LNCaP clone FGC (cell line): ENCODE measurements at places on chromosomes 3 and 15.
A peak's percentile ranks its signal among the peaks of the same experiment; 100 is the strongest.

- no peak for DNase-seq
Measured at GRCh38 chr3:25468866-25469319, 40.8 kb downstream of the RARB start.

- no peak for DNase-seq
Measured at GRCh38 chr15:31586841-31587240, 260.2 kb downstream of the KLF13 start.

DNA sequence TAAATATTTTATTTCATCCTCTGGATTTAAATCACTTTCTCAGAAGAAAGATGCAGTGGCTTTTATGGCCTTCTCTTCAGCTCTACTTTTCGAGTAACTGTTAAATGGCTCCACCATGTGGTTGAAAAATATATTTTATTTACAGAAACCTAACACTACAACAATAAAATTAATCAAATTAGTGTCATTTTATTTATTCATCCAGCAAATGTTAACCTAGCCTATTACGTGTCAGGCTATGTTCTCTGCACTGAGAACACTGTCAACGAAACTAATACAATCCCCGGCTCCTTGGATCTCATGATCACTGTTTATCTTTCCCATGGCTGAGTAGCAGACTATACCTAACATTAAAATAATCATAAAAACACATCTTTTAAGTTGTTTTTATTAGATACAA is 148.0 kb upstream of the OSTN start:
- peak; percentile 11 for DNase-seq

DNA sequence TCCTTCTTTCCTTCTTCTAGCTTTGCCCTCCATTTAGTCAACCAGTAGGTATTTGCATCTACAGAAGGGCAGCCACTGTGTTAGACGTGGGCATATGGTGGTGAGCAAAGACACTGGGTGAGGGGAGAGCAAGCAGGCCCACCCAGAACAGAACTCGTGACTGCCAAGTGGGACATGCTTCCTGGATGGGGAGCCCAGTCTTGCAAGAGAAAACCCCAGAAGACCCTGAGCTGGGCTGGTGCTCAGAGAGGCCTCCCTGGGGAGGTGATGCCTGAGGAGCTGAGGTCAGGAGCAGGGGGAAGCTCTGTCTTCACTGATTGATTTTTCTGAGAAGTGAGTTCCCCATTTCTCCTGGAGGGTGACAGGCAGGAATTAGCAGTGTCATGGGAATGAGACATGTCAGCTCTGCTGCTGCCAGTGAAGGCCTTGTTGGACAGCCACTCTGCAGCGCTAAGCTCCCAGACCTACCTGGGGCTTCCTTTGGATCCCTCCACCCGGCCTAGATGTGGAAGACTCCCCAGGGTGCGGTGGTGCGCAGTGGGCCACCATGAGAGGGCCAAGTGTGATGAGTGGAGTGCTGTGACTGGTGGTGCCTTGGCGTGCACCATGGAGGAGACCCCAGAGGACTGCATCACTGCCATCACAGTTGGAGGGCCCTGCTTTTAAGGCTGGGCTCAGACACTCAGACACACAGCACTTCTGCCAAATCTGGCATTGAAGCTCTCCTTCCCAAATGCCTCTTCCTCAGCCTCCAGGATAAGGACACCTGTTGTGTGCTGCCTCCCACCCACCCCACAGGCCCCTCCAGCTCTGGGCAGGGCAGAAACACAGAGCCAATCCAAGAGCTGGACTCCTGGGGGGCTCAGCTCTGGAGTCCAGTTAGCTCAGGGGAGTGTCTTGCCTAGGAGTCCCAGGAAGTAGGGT is 40.0 kb upstream of the TOPBP1 start:
- DNase-seq = no peak

GRCh38 chr3:71718072-71718471 is 7.1 kb downstream of the EIF4E3 start:
- DNase-seq = no peak

- DNase-seq = no peak
Measured at GRCh38 chr3:65338571-65338970, 650.8 kb upstream of the ADAMTS9 start.

DNA sequence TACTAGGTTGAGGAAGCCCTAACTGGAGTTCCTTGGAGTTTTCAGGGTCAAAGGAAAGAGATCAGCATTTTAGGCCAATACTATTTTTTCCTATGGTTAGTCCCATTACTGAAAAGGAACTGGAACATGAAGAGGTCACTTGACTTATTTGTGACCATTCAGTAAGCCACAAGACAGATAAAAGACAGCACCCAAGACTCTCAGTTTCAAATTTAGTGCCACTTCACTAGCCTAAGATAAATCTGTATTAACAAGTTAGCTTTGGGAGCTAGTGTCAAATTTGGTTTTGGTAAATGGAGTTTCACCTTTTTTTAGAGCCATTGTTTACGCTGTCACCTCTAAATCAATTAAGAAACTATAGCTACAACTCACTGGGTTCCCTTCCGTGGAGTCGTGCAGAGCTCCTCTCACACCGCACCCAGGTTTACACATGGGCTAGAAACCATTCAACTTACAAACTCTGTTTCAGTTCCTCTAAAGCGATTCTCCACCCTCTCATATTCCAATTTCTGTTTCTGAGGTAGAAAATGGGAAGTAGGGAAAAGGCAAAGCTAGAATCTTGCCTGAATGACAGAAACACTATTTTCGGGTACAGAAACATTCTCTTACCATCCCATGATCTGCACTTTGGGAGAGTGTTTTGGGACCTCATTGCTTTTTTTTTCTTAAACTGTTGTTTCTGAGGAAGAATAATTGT is 14.4 kb downstream of the CCDC32 start:
- no peak for DNase-seq

- DNase-seq = no peak
Measured at GRCh38 chr15:87871731-87872320, 384.7 kb downstream of the NTRK3 start.

DNA sequence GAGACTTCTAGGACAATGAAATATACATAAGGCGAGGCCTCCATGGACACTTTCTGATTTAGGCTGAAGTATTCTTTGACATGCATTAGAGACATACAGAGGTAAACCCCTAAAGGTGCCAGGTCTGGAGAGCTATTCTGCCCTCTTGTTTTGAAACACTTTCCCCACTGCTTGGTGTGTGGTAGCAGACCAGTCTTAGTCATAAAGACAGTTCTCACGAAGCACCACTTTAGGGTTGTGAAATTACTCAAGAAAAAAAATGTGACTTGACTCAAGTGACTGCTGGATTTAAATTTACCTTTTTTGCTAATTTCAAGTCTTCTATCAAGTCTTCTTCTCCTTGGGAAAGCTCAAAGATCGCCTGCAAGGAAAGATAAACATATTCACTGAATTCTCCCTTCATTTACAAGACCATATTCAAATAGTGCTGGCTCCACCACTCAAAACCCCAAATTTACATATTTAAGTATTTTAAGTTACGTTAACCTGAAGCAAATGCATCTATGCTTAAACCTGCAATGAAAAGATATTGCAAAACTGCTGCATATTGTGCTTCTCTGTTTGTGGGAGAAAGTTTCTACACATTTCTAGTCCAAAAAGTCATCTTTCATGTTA is 48.4 kb downstream of the ARHGEF3 start:
- no peak for DNase-seq

- peak; percentile 82 for DNase-seq
Measured at GRCh38 chr3:58388550-58389091, 45.0 kb downstream of the PDHB start.

DNA sequence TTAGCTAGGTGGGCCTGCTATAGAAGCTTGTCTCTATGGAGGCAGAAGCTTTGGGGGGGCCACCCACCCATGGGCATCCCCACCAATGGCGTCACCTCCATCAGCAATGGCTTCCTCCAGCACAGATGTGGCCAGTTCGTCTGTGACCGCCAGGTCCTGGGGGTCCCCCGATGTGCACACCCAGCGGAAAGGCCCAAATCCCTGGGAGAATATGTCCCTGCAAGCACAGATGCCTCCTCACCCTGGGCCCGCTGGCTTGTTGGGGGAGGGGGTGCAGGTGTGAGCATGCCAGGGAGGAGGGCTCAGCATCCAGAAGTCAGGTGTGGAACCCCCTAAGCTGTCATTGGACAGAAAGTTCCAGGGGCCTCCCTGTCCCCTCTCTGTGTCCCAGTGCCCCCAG is 19.6 kb downstream of the UROC1 start:
- no peak for DNase-seq

GRCh38 chr3:71680603-71681002 is 44.6 kb downstream of the EIF4E3 start:
- DNase-seq = no peak

DNA sequence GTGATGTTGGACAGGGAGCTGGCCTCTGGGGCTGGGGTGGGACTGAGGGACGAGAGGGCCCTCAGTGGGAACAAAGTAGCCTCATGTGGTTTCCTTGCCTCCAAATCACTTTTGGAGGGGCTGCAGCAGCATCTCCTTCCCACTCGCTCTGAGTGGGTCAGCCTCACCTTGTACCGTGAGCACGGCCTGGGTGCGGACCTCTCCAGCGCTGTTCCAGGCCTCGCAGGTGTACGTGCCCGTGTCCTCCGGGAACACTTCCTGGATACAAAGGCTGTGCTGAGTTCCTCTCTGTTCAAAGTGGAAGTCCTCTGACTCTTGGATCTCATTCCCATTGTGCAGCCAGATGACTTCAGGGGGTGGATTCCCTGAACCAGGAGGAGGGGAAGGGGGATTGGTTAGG is 123.7 kb upstream of the HACD2 start:
- no peak for DNase-seq

GRCh38 chr15:63698692-63699091 is 101.5 kb downstream of the FBXL22 start:
- DNase-seq = no peak

DNA sequence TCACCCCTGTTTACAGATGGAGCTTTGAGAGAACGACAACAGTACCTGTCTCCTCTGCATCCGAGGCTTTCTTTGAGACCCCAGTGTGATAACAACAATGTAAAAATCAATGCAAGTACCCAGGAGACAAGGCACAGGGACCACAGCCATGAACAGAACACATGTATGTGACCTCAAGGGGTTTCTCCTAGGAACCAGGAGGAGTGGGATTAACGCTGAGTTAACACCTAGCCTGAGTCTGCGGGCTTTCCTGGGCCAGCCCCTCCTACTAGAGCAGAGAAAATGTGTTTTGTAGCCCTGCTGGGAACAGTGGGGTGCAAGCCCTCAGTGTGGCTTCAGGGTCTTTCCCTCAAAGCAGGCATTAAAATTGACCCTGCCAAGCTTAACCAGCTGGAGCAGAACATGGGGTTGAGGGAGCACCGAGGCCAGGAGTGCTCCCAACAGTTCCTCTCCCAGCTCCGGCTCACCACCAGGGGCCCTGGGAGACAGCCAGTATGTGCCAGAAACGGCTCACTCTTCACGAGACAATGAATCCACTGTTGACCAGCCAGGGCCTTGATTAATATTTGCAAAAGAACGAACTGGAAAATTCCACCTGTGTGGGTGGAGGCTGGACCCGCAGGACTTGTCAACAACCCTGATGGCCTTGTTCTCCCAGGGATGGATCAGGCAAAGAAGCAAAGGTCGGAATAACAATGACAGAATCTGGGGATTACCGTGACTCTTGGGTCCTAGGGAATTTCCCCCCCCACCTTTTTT is 3.6 kb downstream of the CHDH start:
- DNase-seq = peak; percentile 89

GRCh38 chr3:126621627-126622345 is 33.1 kb downstream of the TXNRD3 start:
- no peak for DNase-seq
